Fibroblast of gingiva (primary cell): ENCODE measurements at places on chromosomes 7 and 10.
A peak's percentile ranks its signal among the peaks of the same experiment; 100 is the strongest.

DNA sequence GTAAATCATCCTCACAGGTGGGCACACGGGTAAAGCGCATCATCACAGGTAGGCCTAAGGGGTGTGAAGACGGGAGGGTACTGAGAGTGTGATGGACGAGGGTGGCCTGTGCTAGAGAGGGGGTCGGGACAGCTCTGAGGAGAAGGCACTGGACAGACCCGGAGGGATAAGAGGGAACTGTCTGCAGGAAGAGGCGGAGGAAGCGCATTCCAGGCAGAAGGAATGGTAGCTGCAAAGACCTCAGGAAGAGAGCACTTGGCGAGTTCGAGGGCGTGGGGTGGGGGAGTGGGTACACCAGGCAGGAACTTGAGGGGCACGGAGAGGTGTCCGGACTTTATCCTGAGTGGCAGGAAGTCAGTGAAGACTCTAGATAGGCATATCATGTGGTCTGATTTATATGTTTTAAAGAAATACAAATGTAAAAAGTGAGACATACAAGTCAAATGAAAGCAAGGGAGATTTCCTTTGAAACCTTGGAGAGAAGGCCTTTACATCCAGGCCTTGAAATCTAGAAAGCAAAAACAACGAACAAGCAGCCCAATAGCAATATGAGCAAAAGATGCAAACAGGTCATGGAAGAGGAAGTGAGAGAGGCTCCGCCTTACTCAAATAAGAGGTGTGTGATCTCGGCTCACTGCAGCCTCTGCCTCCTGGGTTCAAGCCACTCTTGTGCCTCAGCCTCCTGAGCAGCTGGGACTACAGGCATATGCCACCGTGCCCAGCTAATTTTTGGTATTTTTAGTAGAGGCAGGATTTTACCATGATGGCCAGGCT, 3.6 kb downstream of the LHPP start:
- no peak for DNase-seq

DNA sequence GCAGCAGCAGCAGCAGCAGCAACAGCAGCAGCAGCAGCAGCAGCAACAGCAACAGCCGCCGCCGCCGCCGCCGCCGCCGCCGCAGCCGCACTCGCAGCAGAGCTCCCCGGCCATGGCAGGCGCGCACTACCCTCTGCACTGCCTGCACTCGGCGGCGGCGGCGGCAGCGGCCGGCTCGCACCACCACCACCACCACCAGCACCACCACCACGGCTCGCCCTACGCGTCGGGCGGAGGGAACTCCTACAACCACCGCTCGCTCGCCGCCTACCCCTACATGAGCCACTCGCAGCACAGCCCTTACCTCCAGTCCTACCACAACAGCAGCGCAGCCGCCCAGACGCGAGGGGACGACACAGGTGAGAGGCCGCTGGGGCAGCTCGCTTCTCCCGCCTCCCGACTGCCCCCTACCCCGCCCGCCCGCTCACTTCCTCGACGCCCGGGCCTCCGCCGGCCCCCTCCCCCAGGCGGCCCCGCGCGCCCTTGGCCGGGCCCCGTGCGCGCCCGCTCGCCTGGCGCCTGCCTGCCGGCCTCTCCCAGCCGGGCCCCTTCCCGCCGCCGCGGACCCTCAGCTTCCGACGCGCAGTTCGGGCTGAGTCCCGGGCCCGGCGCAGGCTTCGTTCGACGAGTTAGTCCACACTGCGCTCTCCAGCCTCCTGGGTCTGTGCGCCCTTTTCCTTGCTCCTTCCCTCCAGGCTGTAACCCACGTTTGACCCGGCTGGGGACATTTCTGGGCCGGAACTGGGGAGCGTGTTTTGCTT, 882 bp downstream of the DLX6 start:
- peak; percentile 15 for DNase-seq

DNA sequence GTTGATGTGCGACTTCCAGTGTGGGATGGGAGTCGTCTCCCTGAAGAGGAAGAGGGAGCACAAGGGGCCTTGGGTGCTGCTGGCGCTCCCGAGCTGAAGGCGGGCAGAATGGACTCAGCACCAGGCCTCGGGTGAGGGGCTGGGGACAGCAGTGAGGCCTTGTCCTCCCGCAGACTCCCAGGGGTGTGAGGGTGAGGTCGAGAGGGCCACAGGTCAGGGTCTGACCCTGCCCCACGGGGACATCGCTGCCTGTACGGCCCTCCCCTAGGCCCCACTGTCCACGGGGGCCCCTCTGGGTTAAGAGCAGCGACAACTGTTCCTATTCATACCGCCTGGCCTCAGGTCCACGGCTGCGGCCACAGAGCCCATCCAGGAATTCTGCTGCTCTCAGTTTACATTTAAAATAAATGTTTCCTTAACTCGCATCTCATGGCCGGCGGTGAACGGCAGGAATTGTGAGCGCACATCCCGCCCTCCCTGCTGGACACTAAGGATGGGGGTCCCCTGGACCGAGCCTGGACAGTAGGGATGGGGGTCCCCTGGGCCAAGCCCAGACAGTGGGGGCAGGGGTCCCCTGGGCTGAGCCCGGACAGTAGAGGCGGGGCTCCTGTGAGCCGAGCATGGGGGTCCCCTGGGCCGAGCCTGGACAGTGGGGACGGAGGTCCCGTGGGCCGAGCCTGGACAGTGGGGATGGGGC, 61.7 kb downstream of the PDGFA start:
- DNase-seq, result no peak

DNA sequence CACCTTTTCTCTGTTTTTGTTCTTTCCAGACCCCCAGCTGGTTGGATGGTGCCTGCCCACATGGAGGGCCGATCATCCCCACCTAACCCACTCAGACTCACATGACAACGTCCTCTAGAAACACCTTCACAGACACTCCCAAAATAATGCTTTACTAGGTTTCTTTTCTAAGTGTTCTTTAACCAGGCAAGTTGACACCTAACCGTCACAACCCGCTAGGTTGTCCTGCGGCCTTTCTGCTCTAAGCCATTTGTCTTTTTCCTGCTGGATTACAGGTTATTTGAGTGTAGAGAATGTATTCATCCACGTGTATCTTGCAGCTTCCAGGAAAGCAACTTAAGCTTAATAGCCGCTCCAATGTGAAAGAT, 54.8 kb downstream of the CHN2 start:
- no peak for DNase-seq

DNA sequence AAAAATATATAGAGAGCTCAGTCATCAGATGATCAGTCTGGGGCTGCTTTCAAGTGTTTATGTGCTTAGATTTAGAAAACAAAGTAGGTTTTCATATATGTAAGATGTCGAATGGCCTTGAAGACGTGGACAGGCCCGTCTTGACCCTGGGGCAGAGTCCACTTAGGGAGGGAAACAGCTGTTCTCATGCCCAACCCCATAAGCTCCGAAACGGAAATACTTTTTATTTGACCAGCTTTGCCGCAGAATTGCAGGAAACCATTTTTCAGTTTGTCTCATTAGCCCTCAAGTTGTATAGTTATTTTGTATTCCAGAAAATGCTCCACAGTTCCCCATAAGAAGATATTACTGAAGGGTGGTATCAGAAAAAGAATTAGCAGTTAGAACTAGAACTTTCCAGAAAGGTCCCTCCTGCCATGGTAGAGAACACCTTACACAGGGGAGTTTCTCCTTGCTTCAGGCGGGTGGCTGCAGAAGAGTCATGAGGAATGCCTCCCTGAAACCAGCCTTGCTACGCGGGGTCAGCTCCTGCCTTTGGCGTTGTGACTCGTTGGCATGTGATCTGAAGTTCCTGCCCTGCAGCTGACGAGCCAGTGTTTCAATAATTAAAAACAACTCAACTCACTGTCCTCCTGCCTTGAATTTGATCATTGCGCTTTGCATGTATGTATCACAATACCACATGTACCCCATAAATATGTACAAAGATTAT, 192.7 kb downstream of the CELF2 start:
- no peak for DNase-seq
